CD4-positive, alpha-beta T cell treated with Interferon alpha-2 for 1 hour (primary cell): ENCODE measurements at places on chromosomes 4 and X.

GRCh38 chrX:104913348-104913747 is 307.1 kb downstream of the TEX13A start:
- no peak for DNase-seq

DNA sequence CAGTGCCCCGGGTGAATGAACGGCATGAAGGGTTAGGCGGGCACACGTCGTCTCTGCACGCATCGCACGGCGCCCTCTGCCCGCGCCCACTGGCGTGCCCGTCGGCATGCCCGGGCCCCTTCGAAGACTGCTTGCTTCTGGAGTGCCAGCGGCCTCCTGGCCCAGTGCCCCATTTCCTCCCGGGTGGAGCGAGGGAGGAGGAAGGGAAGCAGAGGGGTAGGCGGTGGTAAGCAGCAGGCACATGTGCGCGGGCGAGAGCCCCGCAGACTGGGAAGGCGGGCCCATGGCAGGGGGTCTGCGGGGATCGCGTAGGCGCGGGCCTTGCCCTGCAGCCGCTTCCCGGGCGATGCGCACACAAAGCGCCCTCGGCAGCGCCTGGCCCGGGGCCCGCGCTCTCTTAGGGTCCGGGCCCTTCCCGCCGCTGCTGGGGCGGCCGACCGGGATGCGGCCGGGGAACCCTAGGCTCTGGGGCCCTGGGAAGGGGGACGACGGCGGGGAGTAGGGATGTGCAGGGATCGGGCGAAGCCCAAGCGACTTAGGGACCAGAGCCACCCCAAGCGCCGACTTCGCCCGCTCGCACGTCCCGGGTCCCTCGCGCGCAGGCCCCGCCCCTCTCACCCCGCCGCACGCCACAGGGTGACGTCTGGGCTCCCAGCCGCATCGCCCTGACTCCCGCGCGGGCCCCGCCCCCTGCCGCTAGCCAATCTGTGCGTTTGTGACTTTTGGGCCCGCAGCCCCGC is 866 bp upstream of the EMD start:
- no peak for DNase-seq

- DNase-seq: no peak
Observed at GRCh38 chr4:37991623-37992410, 31.6 kb downstream of the PTTG2 start.

DNA sequence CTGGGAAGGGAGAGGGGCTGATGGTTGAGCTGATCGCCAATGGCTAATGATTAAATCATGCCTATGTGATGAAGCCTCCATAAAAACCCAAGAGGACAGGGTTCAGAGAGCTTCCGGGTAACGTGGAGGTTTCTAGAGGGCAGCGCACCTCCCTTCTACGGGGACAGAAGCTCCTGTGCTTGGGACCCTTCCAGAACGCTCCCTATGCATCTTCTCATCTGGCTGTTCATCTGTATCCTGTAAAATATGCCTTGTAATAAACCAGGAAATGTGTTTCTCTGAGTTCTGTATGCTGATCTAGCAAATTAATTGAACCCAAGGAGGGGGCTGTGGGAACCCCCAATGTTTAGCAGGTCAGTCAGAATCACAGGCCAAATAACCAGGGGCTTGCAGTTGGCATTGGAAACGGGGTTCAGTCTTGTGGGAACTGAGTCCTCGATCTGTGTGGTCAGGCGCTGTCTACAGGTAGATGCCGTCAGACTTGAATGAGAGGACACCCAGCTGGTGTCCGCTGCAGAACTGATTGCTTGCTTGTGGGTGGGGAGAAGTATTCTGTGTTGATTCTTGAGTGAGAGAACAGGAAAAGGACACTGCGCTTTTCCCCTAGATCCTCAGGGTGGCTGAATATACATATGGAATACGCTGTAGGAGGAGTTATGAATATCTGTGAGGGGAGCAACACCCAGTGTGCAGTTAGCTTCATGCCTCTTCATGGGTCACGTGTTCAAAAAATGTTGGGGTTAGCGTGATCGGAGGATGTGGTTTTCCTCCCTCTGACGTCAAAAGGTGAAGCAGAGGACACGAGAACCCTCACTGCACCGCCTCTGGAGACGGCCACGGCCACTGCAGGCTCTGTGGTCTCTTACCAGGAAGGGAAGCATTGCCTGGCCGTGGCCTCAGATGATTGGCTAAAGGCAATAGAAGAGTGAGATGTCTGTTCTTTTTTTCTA is 29.2 kb downstream of the HTT-AS start:
- peak; percentile 89 for DNase-seq

- DNase-seq: no peak
Observed at GRCh38 chr4:171203425-171203824, 609.8 kb upstream of the GALNTL6 start.

DNA sequence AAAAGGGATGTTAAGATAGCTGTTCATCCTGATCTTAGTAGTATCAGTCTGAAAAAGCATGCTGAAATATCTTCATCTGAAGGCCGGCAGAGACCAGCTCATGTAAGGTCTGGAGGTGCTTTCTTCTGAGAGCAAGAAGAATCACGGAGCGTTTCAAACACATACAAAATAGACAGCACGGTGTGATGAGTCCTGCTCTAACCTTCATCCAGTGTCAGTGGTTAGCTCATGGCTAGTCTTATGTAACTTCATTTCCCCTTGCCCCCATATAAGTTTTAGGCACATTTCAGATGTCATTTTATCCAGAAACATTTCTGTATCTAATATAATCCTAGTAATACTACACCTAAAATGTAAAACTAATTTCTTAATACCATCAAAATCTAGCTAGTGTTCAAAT is 27.8 kb downstream of the ADD1 start:
- DNase-seq: no peak

GRCh38 chrX:65532016-65532415 is 2.6 kb downstream of the LAS1L start:
- no peak for DNase-seq

GRCh38 chrX:9019151-9019550 is 14.8 kb downstream of the FAM9B start:
- DNase-seq: no peak

- no peak for DNase-seq
Observed at GRCh38 chrX:81120936-81121371, 80.8 kb downstream of the HMGN5 start.

DNA sequence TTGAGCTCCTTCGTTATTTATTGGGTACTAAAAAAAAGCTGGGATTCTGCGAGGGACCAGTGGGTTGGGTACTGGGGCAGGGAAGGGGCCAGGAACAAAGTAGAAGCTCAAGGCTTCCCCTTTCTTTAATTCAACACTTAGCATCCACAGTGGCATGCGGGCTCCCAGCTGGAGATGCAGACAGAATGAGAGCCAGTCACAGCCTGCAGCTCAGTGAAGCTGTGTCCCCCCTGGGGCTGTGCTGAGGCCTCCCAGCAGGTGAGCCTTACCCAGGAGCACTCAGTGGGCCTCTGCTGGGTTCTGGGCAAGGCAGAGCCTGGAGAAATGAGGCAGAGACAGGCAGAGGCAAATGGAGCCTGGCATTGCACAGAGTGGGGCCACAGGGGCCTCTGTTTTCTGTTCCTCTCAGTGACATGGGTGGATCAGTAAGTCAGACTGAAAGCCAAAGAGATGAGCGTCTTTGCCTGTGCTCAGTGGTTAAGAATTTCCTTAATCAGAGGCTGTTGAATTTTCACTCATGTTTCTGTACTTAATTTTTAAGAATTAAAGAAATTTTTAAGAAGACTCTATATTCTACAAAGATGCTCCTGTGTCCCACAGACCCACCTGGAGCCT is 181.4 kb upstream of the RBPJ start:
- DNase-seq: no peak

DNA sequence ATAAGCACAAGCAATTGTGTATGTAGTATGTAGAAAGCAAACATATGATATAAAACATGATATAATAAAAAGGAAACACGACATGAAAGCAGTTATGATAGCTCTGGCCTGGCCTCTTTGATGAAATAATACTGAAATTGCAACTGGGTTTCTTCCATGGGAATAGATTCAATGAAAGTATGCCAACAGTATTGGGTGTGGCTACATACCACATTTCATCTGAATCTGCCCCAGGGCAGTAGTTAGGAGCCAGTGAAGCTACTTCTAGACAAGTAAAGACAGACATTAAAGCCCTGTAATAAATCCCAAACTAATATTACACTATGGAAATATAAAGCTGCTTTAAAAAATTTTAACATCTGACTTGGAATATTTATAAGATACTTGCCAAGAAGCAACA is 207.3 kb downstream of the FBXW7 start:
- no peak for DNase-seq

DNA sequence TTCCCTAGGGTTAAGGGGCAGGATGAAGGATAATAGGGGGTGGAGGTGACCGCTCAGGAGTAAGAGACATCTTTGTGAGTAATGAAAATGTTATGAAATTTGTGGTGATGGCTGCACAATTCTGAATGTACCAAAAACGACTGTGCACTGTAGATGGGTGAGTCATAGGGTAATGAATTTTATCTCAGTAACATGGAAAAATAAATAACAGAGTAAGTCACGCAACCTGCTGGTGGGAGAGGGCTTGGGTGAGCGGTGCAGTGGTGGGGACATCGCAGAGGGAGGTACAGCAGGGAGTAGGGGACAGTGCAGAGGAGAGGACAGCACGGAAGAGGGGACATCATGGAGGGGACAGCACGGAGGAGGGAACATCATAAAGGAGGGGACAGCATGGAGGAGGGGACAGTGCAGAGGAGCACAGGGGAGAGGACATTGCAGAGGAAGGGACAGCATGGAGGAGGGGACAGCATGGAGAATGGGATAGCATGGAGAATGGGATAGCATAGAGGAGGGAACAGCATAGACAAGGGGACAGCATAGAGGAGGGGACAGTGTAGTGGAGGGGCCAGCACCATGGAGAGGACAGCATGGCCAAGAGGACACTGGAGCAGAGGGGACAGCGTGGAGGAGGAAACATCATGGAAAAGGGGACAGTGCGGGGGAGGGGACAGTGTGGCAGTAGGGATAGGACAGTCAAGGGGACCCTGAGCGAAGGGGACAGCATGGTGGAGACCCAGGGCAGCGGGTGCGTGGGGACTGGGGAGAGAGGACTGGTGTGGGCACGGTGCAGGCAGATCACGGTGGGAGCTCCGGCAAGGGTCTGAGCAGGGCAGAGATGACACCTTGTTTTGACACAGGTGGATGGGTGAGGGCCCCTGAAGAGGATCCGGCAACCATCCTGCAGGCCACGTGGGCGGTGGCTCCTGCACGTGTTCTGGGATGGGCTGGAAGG is 68.5 kb upstream of the MXD4 start:
- DNase-seq: no peak

DNA sequence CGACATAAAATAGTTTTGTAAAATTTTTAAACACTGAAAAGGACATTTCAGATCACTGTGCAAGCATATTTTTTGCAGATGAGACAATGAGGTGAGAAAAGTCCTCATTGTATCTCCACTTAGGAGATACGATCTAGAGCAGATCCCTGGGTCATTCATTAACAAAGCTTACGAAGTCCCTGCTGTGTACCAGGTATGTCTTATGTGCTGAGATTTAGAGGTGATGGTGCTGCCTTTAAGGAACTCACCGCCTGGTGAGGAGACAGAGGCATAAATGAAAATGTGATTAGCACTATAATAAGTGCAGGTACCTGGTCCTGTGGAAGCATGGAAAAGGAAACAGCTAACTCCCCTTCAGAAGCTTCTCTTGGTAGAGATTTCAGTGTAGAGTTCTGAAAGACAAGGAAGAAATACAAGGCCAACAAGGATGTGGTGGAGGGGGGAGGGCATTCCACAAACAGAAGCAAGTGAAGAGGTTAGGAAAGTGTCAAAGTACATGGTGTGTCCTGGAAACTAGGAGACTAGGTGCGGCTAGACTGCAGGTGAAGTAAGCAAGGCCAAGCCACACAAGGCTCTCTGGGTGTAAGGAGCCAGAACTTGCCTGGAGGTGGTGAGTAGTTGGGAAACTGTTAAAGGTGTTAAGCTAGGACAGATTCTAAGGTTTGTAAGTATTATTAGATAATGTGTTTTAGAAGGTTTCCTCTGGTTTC is 1.5 kb upstream of the NDNF start:
- no peak for DNase-seq

DNA sequence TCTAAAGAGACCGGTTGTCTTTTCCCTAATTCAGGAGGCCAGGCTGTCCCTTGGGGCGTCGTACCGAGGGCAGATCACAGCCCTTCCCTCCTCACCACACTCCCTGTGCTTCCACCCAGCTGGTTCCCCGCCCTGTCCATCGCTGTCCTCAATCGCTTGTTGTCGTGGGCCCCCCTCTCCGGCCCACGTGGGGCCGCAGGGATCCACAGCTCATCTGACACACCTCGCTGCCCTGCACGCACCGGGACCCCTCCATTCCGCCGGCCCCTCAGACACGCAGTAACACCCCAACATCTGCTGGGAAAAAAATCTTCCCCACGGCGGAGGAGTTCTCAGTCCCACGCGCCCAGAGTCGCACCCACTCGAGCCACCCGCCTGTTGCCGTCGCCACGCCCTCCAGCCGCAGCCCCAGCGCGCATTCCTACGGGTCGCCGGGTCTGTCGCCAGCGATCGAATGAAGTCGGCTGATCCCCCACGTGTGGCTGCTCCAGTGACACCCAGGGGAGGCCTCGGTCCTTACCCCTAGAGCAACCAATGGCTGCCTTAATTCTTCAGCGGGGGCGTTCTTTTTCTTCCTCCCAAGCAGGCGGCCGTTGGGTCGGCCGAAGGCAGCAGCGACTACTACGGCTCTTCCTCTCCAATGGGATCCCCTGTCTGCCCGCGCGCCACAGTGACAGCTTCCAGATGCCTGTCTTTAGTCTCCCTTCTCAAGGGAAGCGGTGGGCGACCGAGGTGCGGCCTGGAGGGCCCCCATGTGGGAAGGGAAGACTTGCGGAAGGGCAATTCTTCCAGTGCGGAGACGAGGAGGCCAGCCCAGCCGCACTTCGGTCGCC is 893 bp upstream of the SEPTIN11 start:
- peak; percentile 79 for DNase-seq

DNA sequence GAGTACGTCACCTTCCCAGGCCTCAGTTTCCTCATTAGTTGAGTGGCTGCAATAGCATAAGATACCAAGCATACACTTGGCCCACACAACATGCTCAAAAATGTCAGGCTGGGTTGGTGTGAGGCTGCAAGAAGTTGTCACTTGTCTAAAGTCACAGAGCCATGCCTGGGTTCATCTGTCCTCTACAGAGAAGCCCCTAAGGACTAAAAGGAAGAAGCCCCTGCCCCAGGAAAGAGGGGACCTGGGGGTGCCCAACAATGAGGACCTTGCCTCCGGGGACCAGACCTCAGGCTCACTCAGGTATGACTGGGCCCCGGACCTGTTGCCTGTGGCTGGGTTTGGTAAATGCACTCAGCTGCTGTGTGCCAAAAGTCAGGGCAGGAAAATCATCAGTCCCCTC is 82.7 kb downstream of the CRMP1 start:
- no peak for DNase-seq

GRCh38 chrX:149497626-149498025 is 7.5 kb downstream of the IDS start:
- no peak for DNase-seq

GRCh38 chrX:70527610-70528345 is 83.1 kb downstream of the DLG3 start:
- no peak for DNase-seq

DNA sequence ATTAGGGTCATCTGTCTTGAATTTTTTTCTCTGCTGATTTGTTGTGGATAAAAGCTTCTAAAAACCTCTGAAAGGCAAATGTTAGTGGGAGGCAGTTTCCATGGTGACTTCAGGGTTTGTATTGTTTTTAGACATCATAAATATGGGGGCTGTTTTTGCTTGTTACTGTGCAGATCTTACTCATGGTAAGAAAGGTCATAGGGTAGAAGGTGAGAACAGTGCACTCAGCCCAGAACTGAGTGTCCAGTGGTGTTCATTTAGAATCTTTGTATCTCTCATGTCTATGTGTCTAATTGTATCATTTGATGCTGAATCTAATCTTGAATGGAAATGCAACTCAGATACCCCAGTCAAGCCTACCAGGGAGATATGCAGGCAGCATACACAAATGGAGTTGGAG is 609.8 kb downstream of the ZNF674 start:
- DNase-seq: no peak

- DNase-seq: no peak
Observed at GRCh38 chrX:47321823-47322371, 48.5 kb upstream of the ZNF157 start.
